CD4-positive, alpha-beta T cell treated with Interleukin-15 for 4 hours (primary cell): ENCODE measurements at places on chromosomes 5 and 9.

- DNase-seq = no peak
These were observed 28.9 kb downstream of the SNX24 start for GRCh38 chr5:122874179-122874875.

- no peak for DNase-seq
These were observed 6.7 kb upstream of the BRINP1 start for GRCh38 chr9:119375892-119376291.

GRCh38 chr5:1445689-1446601, 705 bp upstream of the SLC6A3 start:
- DNase-seq = no peak

DNA sequence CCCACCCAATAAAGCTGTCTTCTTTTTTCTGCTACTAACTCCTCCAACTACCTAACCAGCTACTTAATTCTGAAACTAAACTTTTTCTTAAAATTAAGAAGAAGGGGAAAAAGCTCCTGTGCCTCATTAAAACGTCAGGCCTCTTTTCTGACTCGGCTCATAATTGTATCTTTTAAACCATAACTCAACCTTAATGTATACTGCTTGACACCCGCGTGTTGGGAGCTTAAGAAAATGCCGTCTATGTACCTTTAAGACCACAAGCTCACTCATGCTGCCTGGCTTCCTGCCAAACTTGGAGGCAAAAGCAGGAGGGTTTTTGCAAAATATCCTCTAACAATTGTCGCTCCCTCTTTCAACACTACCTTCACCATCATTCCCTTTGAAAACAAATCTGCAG, 5.0 kb downstream of the EBF1 start:
- DNase-seq = peak; percentile 22

GRCh38 chr9:136378170-136379002, 4.9 kb upstream of the CARD9 start:
- DNase-seq = no peak

DNA sequence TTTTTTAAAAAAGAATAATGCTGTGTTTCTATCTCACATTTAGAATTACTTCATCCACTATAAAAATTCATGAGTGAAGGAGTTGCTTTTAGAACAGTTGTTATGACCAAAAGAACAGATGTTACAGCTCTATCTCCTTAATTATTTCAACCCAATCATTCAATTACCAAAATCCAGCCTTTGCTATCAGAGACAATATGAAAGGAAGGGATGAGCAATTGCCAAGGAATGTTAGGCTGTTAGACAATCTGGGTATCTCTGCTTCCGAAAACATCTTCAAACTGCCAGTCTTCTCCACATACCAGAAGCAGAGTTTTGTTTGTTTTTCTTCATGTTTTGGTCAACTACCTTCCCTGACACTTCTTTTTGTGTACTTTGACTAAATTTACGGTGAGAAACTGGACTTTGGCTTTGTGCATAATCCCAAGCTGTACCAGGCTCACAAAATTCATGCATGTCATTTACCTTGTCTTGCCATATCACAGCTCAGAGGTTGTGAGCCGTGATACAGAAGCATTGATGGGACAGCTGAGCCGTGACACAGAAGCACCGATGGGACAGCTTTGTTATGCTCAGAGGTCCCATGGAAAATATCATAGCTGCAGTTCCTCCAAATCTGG, 405.5 kb downstream of the KIF4B start:
- DNase-seq = no peak

DNA sequence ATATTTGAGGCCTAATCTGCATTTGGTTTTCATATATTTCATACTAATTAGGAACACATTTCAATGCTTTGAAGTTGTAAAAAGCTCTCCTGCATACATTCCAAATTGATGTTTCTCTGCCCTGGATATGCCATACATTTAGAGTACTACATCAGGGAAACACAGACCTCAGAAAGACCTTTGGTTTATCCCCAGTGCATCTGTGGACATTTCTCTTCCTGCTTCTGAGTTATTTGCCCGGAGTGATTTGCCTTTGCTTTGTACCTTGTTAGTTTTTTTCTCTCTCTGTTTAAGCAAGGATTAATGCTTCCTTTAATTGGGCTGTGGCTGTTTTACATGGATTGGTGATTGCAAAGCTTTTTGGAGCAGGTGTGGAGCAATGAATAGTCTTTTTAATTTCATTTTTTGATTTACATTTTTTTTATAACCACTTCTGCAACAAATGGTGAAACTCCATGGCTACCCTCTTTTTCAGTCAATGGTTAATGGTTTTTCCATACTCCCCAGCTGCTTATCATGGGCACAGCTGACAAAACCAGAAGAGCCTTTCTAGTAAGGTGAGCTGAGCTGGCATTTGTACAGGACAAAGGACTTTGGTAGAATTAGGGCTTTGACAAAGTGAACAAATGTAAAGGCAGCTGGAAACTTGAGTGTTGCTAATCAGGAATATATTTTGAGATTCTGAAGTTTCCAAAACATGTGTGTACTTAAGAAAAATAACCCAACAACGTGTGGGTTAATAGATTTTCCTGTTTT, 54.2 kb downstream of the ZSWIM6 start:
- no peak for DNase-seq

GRCh38 chr5:125267636-125268248, 521.3 kb upstream of the ZNF608 start:
- DNase-seq = no peak

DNA sequence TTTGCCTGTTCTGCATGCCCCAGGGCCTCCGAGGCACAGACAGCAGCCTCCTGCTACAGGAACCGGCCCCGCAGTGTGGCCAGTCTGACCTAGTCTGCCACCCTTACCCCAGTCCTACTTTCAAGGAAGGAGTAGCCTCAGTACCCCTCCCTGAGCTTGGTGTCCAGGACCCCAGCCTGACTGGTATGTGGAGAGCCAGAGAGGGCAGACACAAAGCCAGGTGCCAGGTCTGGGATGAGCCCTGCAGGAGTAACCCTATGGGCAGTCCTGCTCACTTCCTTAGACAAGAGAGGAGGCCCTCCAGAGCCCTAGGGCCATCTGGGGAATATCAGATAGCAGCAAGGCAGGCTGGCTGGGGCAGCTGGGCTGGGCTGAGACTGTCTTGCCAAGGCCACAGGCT, 67.8 kb downstream of the NRG2 start:
- DNase-seq = no peak

GRCh38 chr9:91362051-91362611, 413 bp upstream of the AUH start:
- DNase-seq = no peak

GRCh38 chr9:35279946-35280345, 118.1 kb downstream of the UNC13B start:
- no peak for DNase-seq

GRCh38 chr9:93096811-93097382, 880 bp downstream of the CARD19 start:
- DNase-seq = no peak

- peak; percentile 79 for DNase-seq
These were observed 43.1 kb downstream of the POLR1E start for GRCh38 chr9:37528652-37529471.

DNA sequence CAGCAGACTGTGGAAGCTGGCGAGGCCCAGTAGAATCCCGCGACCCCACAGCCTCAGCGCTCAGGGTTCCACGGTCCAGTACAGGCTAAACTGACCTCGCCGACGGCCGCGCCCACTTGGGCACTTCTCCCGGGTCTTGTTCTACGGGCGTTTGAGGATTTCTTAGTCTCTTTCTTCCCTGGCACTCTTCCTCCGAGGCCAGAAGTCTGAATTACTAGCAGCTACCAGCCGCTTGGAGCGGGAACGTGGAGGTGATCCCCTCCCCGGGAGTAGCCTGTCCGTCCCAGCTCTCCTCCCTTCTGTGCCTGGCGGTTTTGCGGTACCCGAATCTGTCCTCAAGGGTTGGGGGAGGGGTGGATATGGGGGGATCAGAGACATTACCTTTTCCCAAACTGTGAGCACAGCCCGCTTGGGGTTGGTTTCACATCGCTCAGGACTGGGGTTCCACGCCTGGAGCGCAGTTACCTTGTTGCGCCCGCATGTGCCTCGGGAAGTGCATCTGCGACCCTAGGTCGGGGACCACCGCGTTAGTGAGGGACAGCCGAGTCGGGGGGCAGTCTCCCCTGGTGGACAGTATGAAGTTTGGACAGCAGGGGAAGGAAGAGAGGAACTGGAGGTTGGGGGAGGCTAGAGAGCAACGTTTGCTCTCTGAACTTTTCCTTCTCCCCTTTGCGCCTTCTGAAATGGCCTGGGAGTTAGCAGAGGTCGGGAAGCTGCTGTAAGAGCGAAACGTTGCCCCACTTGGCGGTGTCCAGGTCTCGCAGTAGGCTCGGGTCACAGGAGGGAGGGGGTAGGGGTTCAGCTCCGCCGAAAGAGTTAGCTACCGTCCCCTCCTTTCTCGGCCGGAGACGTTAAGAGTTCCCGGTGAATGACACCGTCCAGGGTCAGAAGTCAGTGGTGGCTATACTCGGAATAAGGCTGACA, 190.8 kb downstream of the MEF2C start:
- no peak for DNase-seq

GRCh38 chr5:57725658-57726504, 243.3 kb upstream of the ACTBL2 start:
- no peak for DNase-seq

DNA sequence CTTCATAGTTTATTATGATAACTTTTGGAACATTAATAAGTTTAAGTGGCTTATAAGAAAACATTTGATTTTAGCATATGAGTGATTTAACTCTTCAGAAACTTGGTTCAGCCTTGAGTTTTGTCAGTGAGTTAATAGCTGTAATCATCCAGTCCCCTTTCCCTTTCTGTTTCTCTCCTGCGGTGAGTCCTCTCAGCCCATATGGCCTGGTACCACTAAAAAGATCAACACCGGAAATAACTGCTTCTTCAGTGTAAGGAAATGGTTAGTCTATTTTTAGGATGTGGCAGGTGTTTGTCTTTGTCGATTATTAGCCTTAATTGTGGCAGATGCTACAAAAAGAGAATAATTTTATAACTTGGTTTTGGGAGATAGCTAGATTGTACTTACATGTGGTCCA, 120.2 kb upstream of the GRHPR start:
- peak; percentile 58 for DNase-seq

GRCh38 chr9:32939576-32939975, 61.9 kb downstream of the APTX start:
- DNase-seq = no peak

GRCh38 chr9:107660976-107661375, 171.4 kb upstream of the KLF4 start:
- no peak for DNase-seq

- DNase-seq = no peak
These were observed 67.4 kb downstream of the RGS3 start for GRCh38 chr9:113530942-113531341.

- no peak for DNase-seq
These were observed 34.4 kb downstream of the KCNT1 start for GRCh38 chr9:135736272-135736978.

DNA sequence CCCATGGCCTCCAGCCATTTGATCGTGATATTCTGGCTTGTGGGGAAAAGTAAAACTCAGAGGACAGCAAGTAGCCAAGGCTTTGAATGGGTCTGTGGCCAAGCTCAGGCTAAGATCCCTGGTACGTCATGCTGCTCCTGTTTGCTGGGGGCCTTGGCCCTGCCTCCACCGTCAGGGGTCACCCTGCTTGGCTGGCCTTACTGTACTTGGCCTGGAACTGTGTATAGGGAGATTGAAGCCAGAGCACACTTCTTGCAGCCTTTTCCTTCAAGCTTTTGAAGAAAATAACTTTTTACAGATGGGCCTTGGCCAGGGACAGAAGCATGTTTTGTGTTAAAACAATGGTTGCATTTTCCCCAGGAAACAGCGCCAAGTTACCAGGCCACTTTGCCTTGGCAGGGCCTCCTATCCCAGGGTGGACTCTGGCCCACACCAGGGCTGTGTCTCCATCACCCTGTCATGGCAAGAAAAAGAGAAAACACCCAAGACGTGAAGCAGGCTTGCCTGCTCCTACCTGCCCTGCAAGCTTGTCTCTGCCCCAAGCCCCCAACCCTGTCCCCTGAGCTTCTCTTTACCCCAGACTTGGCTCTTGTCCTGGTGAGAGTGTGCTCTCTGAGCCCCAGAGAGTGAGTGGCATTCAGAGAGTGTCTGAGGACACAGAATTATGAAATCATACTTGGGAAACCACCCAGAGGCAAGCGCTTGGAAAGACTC, 286.9 kb downstream of the GADD45G start:
- DNase-seq = no peak

GRCh38 chr5:170145462-170145861, 39.8 kb downstream of the FOXI1 start:
- DNase-seq = no peak

DNA sequence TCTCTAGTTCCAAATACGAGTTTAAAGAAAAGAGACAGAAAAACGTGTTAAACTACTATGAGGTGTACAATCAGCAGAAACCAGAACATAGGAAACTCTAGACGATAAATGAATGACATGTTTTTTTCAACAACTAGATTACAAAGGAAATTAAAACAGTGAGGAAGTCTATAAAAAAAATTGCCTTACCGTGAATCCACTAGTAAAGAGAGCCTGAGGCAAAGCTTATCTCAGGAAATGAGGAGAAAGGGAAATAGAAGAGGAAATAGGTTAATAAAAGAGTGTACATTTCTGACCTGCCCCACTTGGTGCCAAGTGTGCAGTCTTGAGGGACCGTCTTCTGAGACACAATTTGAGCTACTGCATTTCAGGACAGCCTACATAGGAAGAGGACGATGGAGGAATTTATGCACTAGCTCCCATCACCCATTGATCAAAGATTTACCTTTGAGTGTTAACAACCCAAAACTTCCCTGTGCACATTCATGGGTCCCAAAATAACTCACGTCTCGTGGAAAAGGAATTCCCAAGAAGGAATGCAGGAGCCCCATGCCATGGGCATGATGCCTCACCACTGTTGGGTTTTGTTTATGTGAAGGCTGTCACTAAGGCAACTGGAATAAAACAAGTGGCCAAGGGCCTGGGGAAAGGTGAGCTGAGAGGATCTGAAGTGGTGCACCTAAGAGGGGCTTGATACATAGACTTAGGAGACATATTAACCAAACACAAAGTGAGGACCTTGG, 53.6 kb upstream of the SLC1A3 start:
- DNase-seq = no peak

GRCh38 chr5:110757118-110757729, 18.4 kb downstream of the SLC25A46 start:
- DNase-seq = peak; percentile 62

DNA sequence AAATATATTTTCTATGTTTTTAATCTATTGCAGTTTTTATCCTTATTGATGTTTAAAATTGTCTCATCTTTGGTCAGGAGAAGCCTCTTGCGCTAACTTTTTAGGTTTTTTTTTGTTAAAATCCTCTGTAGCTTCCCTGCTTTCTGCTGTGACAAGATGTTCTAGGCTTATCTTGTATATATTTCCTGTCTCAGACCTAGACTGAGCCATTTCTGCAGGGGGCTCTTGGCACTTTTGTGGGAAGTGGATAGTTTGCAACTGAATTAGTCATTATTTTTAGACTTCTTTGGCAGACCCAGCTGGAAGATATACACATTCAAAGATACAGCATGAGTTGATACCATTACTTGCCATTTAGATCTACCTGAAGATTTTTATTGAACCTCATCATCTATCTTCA, 28.8 kb downstream of the TCERG1 start:
- DNase-seq = no peak

- no peak for DNase-seq
These were observed 16.9 kb downstream of the CHSY3 start for GRCh38 chr5:129921204-129921603.
